HuH-7 (cell line): ENCODE measurements at places on chromosomes 2 and 18.

DNA sequence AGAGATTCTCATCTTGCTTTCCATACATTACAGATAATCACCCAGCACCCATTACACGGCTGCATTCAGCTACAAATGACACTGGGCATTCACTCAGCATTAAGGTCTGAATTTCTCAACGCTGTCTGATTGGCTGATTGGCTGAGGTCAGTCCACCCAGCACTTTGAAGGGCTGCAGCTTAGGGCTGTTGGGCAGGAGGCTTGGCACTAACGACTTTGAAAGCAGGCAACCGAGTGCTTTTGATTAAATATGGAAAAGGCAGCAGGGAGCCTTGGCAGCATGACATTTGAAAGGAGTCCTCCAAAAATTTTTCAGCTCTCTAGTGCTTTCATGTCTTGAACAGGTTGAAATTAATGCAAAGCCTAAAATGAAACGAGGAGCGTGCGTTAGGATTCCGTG is 253.0 kb downstream of the DCDC2C start:
- DNase-seq = no peak

DNA sequence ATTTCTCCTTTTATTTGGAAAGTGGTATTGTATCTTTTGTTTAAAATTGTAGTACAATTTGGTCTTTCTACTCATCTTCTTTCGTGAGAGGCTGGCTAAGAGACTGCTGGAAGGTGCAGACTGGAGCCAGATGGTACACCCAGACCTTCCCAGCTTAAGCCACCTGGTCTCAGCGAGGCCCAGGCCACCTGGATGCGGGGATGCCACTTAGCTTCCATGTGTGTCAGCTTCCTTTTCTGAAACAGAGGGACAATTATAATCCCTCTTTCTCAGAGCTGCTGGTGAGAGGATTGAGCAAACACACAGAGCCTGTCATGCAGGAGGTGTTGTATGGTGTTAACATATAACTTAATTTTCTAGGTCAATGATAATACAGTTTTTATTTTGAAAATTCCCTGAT is 17.4 kb downstream of the FARP2 start:
- no peak for DNase-seq

- DNase-seq = no peak
These were observed 86.9 kb downstream of the CLHC1 start for GRCh38 chr2:55144922-55145820.

- DNase-seq = no peak
These were observed 433 bp downstream of the ZFP36L2 start for GRCh38 chr2:43225788-43226557.
